ENCODE measurements at places on chromosomes 6 and 20.
A peak's percentile ranks its signal among the peaks of the same experiment; 100 is the strongest.

- DNase-seq: no peak
Measured at GRCh38 chr20:5170341-5170740, 43.5 kb downstream of the CDS2 start.

DNA sequence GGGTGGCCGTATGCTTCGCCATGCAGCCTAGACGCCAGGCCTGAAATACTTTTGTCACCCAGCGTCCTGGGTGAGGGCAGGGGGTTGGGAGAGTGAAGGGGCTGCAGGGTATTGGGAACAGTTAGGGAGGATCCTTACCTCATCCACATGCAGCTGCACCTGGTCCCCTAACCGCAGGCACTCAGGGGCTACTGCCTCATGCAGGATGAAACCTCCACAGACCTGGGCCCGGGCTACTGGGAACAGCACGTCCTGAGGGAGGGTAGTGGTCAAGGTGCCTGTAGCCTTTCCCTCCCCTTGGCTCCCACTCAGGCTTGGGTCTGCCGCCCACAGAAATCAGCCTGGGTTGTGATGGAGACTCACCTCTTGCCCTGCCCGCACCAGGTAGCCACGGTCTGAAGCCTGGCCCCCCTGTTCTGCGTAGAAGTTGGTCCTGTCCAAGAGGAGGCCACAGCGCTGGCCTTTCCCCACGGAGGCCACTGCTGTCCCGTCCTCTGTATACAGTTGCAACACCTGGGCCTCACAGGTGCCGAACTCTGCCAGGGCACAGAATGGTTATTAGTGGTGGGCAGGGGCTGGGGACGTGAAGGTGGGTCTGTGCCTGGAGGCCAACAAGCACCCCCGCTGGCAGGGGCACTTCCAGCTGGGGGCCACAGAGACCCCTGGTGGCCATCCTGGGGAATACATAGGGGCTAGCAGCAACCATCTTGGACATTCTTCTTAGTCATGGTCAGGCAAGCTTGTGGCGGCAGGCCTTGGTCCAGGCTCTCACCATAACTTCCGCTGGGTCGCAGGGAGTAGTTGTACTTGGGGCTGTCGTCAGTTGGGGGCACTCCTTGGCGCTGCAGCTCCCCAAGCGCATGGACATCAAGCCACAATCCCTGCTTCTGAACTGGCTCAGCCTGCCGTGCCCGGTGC, 8.6 kb downstream of the AARS2 start:
- peak; percentile 60 for DNase-seq

GRCh38 chr6:134821397-134821796, 128.5 kb downstream of the ALDH8A1 start:
- no peak for DNase-seq

DNA sequence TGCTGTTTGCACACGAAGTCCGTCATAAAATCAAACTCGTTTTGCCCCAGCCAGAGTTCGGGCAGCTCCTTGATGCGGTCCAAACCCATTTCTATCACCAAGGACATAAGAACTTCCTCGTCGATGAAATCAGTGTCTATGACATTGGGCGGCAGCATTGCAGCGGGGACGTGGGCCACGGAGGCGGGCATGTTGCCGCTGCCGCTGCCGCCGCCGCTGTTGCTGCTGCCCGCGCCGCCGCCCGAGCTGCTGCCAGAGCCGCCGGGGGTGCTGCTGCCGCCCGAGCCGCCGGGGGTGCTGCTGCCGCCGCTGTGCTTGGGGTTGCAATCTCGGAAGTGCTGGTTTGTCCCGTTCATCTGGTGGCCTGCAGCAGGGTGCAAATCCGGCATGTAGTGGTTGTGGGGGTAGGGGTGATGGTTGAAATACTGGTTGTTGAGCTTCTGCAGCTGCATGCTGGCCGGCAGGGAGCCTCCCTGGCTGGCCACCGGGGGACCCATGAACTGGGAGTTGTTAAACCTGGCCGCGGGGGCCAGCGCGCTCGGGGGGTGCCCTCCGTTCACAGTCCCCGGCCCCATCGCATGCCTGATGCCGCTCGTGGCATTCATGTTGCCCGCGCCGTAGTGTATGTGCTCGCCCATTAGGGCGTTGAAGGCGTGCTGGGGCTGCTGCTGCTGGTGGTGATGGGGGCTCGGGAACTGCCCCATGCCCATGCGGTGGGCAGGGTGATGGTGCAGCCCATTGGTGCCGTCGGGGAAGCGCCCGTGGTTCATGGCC, 1.1 kb downstream of the CITED2 start:
- DNase-seq: peak; percentile 80

DNA sequence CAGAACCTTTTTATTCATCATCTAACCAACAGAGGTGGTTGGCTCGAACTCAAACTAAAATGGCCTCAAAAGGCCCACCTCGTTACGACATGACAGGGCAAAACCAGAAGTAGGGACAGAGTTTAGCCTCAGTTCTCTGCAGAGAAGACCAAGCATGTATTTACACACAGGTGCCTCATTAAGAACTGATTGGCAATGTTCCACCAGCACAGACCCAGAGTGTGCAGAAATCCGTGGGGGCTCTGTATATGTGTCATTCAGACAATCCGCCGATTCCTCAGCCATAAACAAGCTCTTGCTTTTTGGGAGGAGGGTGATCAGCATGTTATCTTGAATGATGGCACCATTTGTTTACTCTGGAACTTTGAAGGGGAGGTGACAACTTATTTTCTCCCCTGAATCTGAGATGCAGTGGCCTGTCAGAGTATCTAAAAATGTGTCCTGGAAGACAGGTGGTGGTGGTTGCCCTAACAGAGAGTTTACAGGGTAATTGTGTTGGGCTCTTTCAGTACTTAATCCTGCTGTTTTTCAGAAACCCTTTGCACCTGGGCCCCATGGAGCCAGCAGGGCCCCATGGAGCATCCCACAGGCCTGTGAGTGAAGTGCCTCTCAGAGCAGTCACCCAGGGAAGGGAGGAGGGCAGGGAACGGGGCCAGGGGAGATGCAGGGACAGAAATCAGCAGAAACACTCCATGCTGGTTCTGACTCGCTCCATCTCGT, 29.1 kb upstream of the C20orf203 start:
- DNase-seq: no peak
